Activated CD8-positive, alpha-beta memory T cell treated with anti-CD3 and anti-CD28 coated beads, Interleukin-2, amount 10 ng/mL, durations not matched to agents 7 days and 5 days (primary cell): ENCODE measurements at places on chromosomes 1 and 21. TPM values are rescaled to one million over a fixed set of nuclear protein-coding genes. Genes with fewer than 3 reads are reported as not detected.

DNA sequence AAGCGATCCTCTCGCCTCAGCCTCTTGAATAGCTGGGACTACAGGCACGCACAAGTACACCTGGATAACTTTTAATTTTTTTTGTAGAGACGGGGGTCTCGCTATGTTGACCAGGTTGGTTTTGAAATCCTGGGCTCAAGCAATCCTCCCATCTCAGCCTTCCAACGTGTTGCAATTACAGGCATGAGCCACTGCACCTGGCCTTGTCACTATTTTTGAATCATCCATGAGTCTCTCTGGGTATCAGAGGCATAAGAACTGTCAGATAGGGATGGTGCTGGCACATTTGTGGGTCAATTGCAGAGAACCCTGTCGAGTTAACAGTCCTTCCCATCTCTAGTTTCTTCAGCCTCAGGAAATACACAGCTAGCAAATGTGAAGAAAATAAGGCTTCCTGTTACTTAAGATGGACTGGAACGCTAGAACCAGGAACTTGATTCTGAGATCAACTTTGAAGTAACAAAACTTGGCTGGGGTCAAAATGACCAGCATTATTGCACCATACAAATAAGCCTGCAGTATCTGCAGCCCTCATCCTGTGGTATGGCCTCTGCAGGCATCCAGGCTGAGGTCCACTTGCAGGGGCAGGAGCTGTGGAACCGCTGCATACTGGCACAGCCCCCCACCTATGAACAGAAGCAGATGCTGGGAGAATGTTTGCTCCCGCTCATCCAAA, 124.3 kb upstream of the GADD45A start:
- DNase-seq, result no peak
- peaks cover 8% of the 10 kb centered on the region for H3K27me3 ChIP-seq

The RGS1 gene
- total RNA-seq, result 27.1 TPM

The S100A7 gene
- not detected for total RNA-seq

The LIPI gene
- total RNA-seq, result not detected

DNA sequence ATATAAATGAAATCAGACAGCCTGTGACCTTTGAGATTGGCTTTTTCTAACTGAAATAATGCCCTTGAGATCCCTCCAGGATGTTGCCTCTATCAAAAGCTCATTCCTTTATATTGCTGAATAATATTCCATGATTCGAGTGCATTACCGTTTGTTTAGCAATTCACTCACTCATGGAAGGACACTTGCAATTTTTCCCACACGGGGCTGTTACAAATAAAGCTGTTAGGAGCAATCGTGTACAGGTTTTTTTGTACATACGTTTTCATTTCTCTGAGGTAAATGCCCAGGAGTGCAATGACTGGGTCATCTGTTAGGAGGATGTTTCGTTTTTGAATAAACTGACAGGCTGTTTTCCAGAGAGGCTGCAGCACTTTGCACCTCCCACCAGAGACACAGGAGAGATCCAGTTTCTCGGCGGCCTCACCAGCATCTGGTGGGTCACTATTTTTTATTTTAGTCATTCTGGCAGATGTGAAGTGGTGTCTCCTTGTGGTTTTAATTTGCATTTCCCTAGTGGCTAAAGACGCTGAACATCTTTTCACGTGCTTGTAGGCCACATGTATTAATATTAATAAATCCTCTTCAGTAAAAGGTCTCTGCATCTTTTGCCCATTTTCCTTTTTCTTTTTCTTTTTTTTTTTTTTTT, 11.0 kb downstream of the PRDM15 start:
- no peak for DNase-seq
- peaks cover 34% of the 10 kb centered on the region for H3K4me1 ChIP-seq
- no peaks in the 10 kb centered on the region for H3K36me3 ChIP-seq
- H3K27me3 ChIP-seq, result no peaks in the 10 kb centered on the region

GRCh38 chr1:50665413-50665812, 242.2 kb upstream of the DMRTA2 start:
- no peaks in the 10 kb centered on the region for H3K36me3 ChIP-seq
- no peaks in the 10 kb centered on the region for H3K4me1 ChIP-seq
- H3K27me3 ChIP-seq, result no peaks in the 10 kb centered on the region
- DNase-seq, result no peak

DNA sequence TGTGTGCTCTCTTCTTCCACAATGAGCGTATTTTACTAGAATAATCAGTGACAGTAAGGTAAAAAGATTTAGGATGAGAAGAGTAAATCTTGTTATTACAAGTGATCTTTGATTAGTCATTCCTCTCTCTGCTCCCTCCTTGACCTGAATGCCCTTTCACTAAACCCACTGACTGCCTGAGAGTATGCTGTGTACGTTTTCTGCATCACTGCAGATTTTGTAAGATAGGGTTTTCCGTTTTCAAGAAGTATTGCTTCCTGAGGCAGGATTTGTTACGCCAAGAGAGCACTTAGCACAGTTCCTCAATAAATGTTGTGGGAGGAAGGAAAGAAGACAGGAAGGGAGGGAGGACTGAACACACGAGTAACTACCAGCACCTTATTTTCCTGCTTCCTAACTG, 7.7 kb upstream of the LAMB3 start:
- no peak for DNase-seq
- no peaks in the 10 kb centered on the region for H3K27me3 ChIP-seq
- no peaks in the 10 kb centered on the region for H3K36me3 ChIP-seq
- H3K4me1 ChIP-seq, result peaks cover 18% of the 10 kb centered on the region
- H3K4me3 ChIP-seq, result no peak overlapping the region
- no peak overlapping the region for H3K27ac ChIP-seq

GRCh38 chr1:44300852-44301251, 54.2 kb downstream of the ERI3 start:
- no peaks in the 10 kb centered on the region for H3K4me1 ChIP-seq
- H3K36me3 ChIP-seq, result peaks cover 3% of the 10 kb centered on the region
- H3K27me3 ChIP-seq, result no peaks in the 10 kb centered on the region
- H3K4me3 ChIP-seq, result no peak overlapping the region

GRCh38 chr21:14600569-14601297, 54.6 kb upstream of the SAMSN1 start:
- DNase-seq, result no peak
- no peak overlapping the region for H3K4me3 ChIP-seq
- H3K27ac ChIP-seq, result peak overlapping the region; percentile 33
- peaks cover 28% of the 10 kb centered on the region for H3K4me1 ChIP-seq
- peaks cover 17% of the 10 kb centered on the region for H3K36me3 ChIP-seq
- H3K27me3 ChIP-seq, result no peaks in the 10 kb centered on the region

The ITLN2 gene
- total RNA-seq, result not detected

- H3K27me3 ChIP-seq, result no peaks in the 10 kb centered on the region
- H3K4me1 ChIP-seq, result peaks cover 68% of the 10 kb centered on the region
Observed at GRCh38 chr1:92461364-92462097, 25.2 kb downstream of the GFI1 start.

- H3K4me1 ChIP-seq, result no peaks in the 10 kb centered on the region
- H3K27ac ChIP-seq, result no peak overlapping the region
- DNase-seq, result no peak
Observed at GRCh38 chr1:164155347-164155746, 403.6 kb upstream of the PBX1 start.

DNA sequence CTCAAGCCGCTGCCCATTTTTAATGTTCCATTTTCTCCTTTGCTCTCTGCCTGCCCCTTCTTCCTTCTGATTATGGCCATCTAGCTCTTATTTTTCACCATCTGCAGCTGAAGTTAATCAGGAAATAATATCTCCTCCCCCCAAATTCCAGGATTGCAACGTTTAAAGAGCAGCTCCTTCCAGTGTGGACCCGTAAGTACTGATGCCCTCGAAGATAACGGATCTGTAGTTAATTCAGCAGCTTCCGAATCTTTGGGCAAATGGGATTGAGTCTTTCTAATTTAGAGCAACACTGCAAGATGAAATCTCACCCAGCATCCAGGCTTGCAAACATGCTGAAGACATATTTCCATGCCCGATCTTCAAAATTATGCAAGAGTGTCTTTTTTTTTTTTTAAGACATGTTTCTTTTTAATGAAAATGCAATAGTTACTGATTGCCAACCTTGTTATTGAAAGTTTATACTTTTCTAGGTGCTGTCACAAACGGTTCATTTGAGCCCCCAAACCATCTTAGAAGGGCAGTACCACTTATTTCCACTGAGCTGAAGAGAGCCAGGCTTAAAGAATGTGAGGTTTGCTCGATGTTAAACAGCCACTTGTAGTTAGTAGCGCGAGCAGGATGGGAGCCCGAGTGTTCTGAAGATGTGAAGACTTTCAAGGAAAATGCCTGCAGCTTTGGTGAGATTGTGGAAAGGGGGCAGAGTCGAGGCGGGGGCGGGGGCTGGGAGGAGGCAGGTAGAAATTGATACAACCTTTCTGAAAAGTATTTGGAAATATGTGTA, 10.9 kb upstream of the RCAN3 start:
- peaks cover 8% of the 10 kb centered on the region for H3K4me1 ChIP-seq
- peaks cover 4% of the 10 kb centered on the region for H3K36me3 ChIP-seq
- H3K27me3 ChIP-seq, result no peaks in the 10 kb centered on the region

GRCh38 chr1:180256341-180257027, 26.4 kb downstream of the LHX4 start:
- peaks cover 3% of the 10 kb centered on the region for H3K27me3 ChIP-seq
- no peak overlapping the region for H3K4me3 ChIP-seq
- no peak for DNase-seq
- no peak overlapping the region for H3K27ac ChIP-seq
- no peaks in the 10 kb centered on the region for H3K36me3 ChIP-seq

DNA sequence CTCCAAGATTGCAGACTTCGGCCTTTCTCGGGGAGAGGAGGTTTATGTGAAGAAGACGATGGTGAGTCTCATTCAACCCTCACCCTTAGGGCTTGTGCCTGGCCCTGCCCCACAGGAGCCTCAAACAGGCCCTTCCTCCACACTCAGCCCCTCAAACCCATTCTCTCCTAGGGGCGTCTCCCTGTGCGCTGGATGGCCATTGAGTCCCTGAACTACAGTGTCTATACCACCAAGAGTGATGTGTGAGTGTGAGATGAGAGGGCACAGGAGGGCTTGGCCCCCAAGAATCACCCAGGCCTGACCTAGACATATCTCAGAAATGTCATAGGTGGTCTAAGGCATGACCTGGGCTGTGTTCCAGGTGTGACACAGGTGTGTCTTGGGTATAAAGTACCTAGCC, 18.3 kb upstream of the MPL start:
- H3K4me3 ChIP-seq, result no peak overlapping the region
- no peak overlapping the region for H3K27ac ChIP-seq
- no peaks in the 10 kb centered on the region for H3K36me3 ChIP-seq
- DNase-seq, result no peak
- no peaks in the 10 kb centered on the region for H3K27me3 ChIP-seq
- no peaks in the 10 kb centered on the region for H3K4me1 ChIP-seq

- H3K27me3 ChIP-seq, result peaks cover 2% of the 10 kb centered on the region
- no peak overlapping the region for H3K4me3 ChIP-seq
- H3K4me1 ChIP-seq, result peaks cover 28% of the 10 kb centered on the region
- no peak overlapping the region for H3K27ac ChIP-seq
- H3K36me3 ChIP-seq, result peaks cover 16% of the 10 kb centered on the region
Observed at GRCh38 chr1:8905582-8906191, 27.2 kb upstream of the ENO1 start.
